ENCODE measurements at places on chromosomes 13 and 19.

GRCh38 chr13:26502826-26503225 lies 54.7 kb upstream of the WASF3 start:
- DNase-seq = no peak

DNA sequence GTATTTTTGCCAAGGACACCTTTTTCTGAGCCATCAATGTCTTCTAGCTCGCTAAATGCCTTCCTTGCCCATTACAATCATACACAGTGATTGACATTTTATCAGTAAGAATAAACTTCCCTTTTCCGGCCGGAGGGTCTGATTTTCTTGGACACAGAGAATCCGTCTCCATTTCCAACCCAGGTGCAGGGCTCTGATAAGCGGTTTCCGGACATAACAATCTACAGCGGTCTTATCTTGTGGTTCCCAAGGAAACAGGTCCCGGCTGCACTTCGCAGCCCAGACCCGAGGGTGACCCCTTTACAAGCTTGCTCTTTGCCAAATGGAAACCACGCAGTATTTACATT lies 5.1 kb upstream of the ZNF77 start:
- DNase-seq = no peak

- no peak for DNase-seq
These were observed 589.9 kb downstream of the GPC5 start for GRCh38 chr13:91988331-91988730.

GRCh38 chr13:20988033-20988908 lies 73.1 kb downstream of the LATS2 start:
- no peak for DNase-seq

DNA sequence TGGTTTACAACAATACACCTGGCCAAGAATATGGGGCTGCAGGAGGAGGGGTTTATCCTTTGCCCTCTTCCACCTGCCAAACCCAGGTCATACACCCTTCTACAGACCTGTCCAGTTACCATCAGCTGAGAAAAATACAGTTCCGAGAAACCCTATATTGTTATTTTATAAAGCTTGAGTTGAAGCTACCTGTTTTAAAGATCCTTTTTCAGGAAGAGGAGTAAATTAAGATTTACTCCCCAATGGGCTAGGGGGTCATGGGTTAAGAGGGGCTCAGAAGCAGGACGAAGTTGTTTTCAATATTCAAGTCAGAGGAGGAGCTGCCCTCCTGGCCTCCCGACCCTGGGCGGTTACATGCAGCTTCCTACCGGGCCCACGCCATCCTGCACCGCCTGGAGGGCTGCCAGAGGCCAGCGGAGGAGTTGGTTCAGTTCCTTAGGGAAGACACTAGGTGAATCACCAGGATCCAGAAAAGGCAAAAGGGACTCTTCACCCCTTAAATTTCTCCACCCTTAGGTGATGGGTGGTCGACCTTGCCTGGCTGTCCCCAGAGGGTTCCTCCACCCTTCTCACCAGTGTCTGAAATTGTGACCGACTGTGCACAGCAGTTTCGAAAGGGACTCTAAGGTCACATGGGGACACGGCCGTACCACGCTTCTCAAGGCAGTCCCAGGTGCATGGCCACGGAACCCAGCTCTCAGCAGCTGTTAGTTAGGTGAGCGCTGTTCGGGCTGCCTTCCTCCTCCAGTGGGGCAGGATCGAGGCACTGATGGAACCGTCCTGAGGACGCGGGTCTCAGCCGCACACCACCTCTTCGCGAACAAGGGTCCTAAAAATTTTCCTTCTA lies 1.2 kb downstream of the GJB2 start:
- DNase-seq = no peak

GRCh38 chr13:112957295-112957677 lies 11.7 kb upstream of the MCF2L start:
- no peak for DNase-seq

- no peak for DNase-seq
These were observed 1.8 kb downstream of the SHKBP1 start for GRCh38 chr19:40578442-40578908.

DNA sequence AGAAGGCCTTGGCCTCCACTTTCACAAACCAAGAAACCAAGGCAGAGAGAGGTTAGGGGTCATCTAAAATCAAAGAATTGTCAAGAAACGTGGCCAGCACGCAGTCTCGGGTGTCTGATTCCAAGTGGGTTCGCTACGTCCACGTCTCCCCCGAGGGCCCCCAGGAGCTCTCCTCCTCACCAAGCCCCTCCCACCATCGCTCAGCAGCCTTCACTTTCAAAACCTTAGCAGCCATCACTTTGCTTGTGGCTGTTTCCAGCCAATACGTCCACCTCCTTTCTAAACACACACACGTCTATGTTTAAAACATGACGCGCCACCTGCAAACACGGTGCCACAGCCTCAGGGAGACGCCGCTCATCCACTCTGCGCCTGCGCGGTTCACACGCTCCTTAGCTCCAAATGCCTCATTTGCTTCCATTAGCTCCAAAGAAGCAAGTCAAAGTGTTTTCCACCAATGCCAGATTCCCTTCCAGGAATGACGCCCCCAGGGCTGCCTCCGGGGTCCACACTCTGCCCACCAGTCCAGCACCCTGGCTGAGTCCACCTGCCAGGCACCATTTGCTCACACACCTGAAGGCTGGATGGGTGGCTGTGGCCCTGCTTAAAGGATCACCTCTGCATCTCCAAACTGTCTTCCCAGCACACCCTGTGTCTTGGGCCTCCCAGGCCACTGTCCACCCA lies 5.5 kb downstream of the RASA3 start:
- no peak for DNase-seq

DNA sequence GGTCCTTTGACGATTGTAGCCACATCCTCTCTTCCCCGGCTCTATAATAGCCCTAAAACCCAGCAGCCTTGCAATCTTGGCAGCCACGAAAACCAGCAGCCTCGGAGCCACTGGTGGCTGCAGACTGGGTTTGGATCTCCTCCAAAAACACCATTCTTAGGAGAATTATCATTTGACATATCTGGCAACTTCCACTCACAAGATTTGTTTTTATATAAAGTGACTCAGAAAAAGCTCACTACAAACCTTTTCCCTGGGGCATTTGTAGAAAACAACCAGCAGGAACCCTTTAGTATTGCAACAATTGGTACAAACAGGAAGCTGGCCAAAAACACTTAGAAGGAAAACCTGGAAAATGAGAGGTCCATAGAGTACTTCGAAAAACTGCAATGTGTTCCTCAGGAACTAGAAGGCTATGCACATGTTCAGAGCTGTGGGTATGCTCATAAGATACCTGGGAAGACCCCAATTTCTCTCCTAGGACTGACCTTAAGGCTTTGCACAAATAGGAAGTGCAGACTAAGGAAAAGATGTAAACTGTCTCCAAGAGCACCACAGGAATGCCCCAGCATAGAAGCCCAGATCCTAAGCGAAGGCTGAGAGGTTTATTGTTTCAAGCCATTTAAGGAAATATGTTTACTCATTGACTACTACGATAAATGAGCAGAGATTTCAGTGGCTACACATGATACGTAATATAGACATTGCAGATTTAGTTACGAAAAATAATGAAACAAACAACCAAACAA lies 71.2 kb downstream of the MYO16 start:
- DNase-seq = no peak

- no peak for DNase-seq
These were observed 2541.1 kb downstream of the PCDH9 start for GRCh38 chr13:64688893-64689677.

DNA sequence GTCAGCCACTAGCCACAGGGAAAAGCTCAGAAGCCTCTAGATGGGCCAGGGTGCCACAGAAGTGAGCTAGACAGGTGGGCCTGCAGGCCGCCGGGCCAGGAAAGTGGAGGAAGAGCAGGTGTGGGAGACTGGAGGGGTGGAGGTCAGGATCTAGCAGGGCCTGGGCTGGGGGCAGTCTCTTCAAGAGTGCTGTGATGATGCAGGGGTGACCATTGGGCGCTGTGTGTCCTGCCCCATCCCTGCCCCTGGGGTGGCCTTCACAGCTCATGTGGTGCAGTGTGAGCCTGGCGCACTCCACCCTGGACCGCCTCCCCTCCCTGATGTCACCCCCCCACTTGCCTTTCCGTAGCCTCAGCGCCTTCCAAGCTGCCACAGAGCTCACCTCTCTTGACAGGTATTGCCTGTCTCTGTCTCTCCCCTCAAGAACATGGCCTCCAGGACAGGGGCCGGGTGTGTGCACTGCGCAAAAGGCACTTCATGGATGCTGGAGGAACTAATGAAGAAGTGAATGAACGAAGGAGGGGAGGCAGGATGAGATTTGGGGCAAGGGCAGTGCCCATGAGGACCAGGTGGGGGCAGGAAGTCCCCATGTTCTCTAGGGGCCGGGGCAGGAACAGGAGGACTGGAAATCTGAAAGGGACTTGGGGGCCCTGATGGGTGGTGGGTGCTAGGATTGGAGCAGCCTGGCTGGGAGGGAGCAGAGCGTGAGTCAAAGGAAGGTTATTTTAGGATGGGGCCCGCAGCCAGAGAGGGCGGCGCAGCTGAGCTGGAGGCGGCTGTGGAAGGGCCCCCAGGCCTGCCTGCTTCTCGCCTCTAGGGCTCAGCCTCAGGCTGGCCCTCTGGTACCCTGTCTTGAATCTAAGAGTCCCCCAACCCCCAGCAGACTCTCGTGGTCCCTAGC lies 6.6 kb downstream of the SSBP4 start:
- no peak for DNase-seq

GRCh38 chr13:32036757-32037156 lies 5.2 kb downstream of the FRY start:
- no peak for DNase-seq

DNA sequence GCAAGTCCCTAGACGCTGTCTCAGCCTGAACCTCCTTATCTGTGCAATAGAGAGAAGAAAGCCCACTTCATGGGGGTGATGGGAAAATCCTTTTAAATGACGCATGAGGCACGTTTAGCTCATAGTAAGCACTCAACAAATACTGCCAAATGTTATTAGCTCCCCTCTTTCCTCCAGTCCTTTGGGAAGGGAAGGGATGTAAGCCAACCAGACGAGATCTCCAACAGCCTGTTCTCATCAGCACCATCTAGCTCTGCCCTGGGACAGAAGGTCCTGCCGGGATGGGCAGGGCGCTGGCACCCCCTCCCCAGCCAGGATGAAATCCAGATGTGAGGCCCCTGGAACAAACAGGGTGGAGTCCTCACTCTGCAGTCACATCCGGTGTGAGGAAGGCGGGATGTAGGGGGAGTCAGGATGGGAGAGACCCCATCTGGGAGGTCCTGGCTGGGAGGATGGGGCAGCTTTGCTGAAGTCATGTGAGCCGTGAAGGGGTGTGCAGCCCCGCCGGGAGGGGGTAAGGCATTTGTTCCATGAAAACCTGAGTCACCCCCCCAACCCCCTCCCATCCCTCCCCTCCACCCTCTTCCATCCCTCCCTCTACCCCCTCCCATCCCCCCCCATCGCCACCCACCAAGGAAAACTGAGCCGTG lies 4.6 kb downstream of the S1PR2 start:
- DNase-seq = no peak

- DNase-seq = no peak
These were observed 276.6 kb upstream of the ZNF507 start for GRCh38 chr19:32068793-32069192.

DNA sequence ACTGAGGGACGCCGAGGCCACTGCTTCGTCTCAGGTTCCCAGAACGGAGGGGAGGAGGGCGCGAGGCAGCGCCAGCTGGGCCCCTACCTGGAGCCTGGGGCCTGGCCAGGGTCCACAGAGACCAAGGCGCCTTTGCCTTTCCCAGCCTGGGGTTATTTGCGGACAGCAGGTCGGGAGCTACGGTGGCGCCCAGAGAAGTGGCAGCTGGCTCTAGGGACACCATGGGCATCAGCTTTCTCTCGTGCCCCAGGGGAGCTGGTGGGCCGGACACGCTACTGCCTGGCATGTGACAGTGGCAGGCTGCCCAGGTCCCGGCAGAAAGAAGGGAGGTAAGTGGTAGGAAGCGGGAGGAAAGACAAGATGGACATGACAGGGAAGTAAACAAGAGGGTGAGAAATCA lies 19.0 kb downstream of the AKT2 start:
- DNase-seq = no peak

GRCh38 chr13:83151308-83151660 lies 731.0 kb downstream of the SLITRK1 start:
- no peak for DNase-seq

DNA sequence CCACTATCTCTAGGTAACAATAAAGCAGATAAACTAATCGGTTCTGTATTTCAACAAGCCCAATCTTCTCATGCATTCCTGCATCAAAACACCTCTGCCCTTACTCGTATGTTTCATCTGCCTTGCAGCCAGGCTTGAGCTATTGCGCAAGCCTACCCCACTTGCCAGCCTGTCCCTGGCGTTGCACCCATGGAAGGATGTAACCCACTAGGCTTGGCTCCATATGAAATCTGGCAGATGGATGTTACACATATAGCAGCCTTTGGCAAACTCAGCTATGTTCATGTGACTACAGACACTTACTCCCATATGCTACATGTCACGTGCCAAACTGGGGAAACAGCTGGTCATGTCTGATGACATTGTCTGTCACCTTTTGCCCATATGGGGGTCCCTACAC lies 11.9 kb upstream of the ZNF549 start:
- DNase-seq = no peak

GRCh38 chr13:81318231-81319019 lies 977.5 kb upstream of the SPRY2 start:
- DNase-seq = no peak

DNA sequence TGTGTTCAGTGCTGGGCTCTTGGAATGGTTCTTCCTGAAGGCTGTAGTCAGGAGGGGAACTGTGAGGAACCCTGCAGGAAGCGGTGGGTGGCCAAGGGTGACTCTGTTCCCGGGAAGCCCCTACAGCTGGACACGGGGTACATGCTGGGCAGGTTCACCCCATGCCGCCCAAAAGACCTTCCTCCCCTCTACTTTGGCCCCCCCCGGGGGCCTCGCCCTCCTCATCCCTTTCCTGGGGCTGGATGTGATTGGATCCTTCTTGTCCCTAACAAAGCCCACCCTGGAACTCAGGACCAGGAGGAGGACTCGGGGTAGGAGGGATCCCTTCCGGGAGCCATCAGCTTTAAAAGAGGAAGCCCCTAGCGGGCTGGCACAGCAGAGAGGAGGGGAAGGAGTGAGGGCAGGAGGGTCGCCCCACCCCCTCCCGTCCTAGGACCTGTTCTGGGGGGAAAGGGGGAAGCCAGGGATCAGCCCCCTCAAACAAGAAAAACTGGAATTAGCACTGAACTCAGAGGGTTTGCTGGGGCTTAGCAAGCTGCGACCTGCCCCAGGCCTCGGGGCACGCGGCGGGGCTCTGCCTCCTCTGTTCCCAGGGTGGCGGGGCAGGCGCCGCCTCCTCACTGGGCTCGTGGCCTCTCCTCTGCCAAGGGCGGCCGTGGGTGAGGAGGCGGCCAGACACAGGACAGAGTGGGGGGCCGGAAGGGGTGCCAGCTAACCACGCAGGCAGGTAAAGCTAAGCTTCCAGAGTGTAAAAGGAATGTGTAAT lies 4.0 kb downstream of the CEBPA start:
- DNase-seq = no peak

DNA sequence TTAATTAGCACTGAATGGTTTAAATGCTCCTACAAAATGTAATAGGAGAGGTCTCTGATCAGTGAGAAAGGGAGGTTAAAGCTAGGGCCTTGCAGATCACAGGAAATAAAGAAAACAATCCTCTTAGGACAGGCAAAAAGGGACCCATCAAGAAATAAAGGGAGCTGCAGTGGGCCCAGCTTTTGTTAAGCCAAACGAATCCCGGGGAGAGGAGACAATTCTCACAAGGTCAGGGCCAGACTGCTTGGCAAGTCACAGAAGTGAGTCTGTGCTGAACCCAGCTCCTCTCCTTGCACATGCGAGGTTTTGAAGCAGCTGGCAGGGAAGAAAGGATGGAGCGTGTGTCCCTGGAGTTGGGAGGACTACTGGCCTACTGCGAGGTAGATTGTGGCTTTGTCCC lies 285.8 kb downstream of the COG6 start:
- no peak for DNase-seq
